ENCODE measurements at places on chromosomes 1 and 21.

- no peak for DNase-seq
Observed at GRCh38 chr1:20483098-20483832, 2.7 kb downstream of the CAMK2N1 start.

DNA sequence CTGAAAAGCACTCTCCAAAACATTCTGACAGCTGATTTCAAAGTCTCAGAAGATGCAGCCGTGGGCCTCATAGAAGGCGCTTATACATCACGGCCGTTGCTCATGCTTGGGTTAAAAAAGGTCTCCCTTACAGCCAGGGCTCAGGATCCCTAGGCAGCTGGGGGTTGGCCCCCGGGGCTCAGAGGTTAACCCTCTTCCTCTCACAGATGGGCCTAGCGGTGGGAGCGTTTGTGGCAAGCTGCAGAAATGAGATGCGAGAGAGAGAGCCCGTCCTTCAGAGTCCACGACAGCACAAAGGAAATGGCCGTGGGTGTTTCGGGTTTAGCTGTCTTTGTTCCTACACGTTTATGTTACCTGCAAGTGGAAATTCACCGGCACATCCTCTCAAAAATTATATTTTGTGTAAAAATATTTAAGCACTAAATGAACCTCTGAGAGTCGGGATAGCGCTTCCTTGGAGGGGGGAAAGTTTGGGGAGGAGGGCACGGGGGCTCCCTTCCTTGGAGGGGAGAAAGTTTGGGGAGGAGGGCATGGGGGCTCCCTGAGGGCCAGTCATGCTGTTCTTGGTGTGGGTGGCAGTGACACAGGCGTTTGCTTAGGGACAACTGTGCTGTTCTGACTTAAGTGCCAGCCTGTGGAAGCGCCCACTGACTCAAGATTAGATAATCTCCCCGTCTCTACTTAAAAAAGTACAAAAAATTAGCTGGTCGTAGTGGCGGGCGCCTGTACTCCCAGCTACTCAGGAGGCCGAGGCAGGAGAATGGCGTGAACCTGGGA is 20.5 kb upstream of the PRDM15 start:
- DNase-seq = no peak

GRCh38 chr1:227561241-227561907 is 2.0 kb upstream of the ZNF678 start:
- DNase-seq = no peak

DNA sequence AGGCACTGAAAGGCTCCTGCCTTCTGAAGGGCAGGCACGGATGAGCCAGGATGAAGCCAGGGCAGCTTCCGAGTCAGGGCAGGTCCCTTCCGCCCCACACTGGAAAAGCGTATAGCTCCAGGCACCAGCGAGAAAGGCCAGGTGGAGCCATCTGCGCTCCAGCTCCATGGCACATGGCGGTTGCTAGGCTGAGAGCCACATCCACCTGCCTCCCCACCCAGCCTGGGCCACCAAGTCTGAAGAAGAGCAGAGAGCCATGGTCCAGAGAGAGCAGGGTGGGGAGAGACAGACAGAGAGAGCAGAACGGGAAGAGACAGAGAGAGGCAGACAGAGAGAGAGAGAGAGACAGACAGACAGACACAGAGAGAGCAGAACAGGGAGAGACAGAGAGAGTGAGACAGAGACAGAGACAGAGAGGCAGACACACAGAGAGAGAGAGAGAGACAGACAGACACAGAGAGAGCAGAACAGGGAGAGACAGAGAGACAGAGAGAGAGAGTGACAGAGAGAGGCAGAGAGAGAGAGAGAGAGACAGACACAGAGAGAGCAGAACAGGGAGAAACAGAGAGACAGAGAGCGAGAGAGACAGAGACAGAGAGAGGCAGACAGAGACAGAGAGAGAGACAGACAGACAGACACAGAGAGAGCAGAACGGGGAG is 5.2 kb downstream of the FNDC10 start:
- no peak for DNase-seq

GRCh38 chr1:79302380-79302930 is 295.9 kb upstream of the ADGRL4 start:
- DNase-seq = no peak

- DNase-seq = no peak
Observed at GRCh38 chr1:3614755-3615742, 3.7 kb upstream of the MEGF6 start.

GRCh38 chr1:71264039-71264438 is 183.2 kb upstream of the ZRANB2 start:
- DNase-seq = no peak

- DNase-seq = peak; percentile 23
Observed at GRCh38 chr1:58922302-58923089, 138.6 kb upstream of the JUN start.

DNA sequence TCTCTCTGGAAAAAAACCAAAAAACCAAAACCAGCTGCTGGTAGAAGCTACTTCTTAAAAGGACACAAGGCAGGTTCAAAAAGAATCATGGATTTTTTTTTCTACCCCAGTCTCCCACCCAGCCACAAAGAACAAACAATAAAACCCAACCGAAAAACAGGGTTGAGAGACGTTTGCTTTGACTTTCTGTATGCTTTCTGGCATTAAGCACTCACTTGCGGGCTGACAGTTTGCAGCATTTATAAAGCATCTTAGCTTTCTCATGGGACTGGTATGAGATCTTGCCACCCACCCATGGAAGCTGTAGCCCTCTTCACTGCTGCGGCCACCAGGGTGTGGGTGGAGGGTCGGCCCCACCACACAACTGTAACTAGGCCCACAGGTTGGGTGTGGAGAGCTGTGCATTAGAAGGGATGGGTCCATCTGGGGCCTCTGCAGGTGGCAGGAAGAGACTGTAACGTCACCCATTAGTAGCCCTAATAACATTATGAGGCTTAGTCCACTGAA is 165.7 kb downstream of the RHOU start:
- no peak for DNase-seq

DNA sequence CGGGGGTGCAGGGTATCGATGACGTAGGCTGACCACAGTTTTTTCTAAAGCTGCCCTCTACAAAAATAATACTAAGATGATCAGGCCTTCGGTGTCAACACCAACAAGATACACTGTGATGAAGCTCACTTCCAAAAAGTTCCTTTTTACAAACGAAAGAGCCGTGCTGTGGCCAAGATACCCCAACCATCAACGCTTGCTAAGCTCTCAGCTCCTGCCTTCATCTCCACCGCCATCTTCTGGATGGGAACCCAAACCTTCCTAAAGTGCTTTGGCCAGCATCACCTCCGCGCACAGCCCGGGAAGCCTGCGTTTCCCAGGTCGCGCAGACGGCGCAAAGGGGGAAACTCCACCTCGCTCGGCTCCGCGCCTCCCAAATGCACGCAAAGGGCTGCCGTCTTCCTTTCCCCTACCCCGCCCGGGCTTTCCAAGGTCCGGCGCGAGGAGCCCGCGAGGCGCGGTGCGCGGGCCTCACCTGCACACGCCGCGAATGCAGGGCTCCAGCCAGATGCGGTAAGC is 541 bp downstream of the USP48 start:
- DNase-seq = peak; percentile 16

DNA sequence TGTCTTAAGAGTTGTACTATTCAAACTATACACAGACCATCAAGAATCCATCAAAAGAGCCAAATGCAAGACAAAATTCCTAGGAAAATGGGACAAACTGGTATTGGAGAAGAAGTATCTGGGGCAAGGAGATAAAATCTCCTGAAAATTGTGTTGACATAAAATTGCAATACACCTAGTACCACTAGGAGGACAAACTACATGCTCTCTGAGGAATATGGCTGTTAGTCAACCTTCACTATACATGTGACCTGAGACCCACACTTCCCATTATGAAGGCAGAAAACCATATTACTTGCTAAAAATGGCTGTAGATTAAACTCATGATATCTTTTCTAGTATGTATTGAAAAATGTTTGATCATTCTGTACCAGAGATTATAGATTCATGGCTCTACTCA is 30.0 kb downstream of the IRF2BP2 start:
- DNase-seq = no peak

- no peak for DNase-seq
Observed at GRCh38 chr1:36766481-36766880, 267.8 kb downstream of the GRIK3 start.

DNA sequence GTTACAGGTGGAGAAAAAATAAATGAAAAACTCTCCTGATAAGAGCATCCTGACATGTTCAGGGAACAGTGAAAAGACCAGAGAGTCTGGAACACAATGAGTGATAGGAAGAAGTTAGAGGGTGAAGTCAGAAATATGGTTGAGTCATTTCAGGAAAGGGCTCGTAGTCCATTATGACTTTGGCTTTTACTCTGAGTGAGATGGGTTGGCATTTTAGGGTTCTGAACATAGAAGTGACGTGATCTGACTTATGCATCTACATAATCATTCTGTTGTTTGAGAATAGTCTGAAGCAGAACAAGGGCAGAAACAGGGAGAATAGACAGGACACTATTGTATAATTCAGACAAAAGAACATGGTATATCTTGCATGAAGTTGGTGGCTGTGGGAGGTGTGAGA is 5.8 kb downstream of the HMCN1 start:
- no peak for DNase-seq

DNA sequence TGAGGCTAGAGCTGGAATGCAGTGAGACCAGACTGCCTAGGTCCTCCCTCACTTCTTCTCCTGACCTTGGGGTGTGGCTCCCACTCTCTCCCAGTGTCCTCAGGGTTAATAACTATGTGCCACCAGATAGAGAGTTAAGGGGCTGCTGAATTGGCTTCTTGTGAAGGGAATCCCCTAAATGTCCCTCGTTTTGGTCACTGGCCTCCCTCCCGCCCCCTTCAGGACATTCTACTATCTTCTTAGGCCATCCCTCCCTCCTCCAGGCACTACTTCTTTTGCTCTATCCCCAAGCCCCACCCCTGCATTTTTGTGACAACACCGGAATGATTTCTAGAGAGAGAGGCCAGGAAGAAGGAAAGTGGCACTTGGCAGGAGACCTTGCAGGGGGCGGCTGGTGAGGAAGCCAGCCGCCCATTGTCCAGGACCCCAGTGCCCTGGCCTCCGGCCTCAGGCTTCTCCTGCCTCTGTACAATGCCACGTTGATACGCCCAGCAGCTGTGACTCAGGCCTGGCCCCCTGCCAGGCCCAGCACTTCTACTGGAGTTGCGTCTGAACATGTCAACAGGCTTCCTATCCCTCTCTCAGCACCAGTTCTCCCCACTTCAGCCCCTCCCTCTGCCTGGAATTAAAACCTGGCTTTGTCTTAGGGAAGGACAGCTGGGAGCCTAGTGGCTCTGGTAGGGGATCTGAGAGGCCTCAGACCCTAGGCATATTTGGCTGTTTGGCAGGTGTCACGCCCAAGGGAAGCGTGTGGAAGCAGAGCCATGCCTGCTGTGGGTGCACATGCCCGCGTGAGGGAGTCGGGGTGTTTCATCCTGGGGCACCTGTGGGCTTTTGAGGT is 9.1 kb downstream of the LMNA start:
- DNase-seq = peak; percentile 100

DNA sequence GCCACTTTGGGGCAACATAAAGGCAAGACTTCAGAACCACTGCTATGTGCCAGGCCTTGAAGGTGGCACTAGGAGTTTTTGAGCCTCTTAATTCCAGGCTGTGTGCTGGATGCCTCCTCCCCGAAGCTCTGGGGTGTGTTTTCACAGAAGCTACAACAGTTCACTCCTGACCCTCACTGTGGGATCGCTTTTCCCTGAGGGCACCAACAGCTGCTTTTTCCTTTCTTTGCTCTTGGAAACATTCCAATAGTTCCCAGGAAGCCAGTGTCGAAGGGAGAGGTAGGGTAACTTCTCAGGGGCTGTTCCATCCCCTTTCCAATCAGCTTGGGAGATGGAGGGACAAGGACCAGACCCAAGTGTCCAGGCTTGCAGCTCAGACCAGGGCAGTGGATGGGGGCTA is 153.4 kb downstream of the C1orf94 start:
- no peak for DNase-seq

DNA sequence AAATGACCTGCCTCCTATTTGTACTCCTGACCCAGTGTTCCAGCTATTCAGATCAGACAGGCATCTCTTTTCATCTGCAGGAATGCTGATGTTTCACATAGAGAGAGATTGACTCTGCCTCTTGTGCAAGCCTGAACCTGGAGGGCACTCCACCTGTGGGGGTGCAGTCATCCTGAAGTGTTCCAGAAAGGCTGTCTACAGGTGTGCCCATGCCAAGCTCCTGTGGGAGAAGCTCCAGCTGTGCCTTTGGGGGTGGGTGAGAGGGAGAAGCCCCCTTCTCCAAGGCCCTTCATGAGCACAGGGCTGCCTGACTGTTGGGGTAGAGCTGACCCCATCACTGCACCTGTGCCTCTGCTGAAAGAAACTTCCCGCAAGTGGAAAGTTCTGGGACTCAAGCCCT is 22.8 kb downstream of the IFI44 start:
- no peak for DNase-seq

DNA sequence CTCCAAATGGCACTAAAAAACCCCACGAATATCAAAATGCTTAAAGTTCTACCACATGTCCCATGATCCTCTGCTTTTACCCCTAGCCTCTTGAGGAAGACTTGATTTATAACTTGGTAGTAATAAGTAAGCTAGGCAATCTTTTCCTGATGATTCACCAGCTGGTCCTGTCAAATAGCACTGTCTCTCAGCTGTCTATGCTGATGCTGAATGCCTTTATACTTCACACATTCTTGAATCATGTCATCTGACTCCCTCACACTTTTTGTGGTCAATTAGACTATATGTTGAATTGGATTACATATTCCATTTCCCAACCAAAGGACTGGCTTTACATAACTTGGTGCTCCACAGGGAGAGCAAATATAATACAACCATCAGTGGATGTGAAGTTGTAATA is 16.6 kb downstream of the C21orf91 start:
- DNase-seq = peak; percentile 71

DNA sequence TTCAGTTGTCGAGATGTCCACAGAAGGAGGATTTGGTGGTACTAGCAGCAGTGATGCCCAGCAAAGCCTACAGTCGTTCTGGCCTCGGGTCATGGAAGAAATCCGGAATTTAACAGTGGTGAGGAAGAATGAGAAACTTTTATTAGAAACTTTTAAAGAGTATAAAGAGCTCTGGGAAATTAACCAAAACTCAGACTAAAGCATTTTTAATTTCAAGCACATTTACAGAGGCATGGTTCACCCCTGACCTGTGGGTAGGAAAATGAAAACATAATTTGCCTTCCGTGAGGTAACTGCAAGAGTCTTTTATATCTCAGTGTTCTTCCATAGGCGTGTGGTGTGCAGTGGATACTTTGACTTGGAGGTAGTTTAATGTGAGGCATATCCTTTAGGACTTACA is 44.8 kb upstream of the KCNQ4 start:
- DNase-seq = no peak

- DNase-seq = no peak
Observed at GRCh38 chr1:100862591-100862990, 32.1 kb downstream of the EXTL2 start.

DNA sequence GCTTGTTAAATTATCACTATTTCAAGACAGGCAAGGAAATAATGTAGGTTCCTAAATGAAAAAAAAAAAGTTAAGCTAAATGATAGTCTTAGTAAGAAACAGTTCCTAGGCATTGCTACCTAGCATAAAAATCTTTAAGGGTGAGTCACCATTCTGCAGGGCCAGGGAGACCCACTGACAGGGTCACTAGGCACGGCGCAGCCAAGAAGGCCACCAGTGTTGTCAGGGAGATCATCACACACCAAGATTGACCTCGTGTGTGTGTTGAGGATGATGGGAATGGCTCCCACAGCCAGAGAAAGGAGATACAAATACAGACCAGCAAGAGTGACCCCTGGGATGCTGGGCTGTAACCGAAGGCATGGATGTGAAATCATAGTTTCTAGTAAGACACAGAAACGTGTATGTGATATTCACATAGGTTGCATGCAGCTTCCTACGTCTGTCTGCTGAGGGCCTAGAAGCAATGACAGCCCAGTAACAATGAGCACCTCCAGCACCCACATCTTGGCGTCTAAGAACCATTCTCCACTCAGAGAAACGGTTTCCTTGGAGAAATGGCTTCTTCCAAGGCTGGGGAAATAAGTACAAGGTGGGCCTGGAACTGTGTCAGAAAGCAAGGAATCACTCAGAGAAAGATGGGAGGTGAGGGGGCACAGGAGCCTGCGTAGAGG is 29.1 kb downstream of the RIPK4 start:
- no peak for DNase-seq

Measured in A172 (cell line).